NCI-H526 treated with DMSO at 0.1 percent for 48 hours (cell line): ENCODE measurements at places on chromosomes 11 and 22.

DNA sequence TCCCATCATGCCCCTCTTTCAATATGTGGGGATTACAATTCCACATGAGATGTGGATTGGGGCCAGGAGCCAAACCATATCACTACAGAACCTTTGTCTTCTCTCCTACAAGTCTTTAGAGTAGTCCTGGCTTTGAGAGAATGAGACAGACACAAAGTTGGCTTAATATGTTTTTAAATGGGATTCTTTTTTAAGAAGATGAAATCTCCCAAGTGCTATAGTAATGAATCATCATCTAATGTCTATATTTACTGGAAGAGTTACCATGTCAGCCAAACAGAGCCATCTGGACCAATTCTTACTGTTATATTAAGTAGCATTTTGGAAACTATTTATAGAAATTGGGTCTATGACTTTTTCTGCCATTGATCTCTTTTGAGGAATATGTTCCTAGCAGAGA lies 38.1 kb upstream of the CARD18 start:
- DNase-seq = no peak

GRCh38 chr11:128328955-128329551 lies 258.3 kb downstream of the ETS1 start:
- DNase-seq = no peak

DNA sequence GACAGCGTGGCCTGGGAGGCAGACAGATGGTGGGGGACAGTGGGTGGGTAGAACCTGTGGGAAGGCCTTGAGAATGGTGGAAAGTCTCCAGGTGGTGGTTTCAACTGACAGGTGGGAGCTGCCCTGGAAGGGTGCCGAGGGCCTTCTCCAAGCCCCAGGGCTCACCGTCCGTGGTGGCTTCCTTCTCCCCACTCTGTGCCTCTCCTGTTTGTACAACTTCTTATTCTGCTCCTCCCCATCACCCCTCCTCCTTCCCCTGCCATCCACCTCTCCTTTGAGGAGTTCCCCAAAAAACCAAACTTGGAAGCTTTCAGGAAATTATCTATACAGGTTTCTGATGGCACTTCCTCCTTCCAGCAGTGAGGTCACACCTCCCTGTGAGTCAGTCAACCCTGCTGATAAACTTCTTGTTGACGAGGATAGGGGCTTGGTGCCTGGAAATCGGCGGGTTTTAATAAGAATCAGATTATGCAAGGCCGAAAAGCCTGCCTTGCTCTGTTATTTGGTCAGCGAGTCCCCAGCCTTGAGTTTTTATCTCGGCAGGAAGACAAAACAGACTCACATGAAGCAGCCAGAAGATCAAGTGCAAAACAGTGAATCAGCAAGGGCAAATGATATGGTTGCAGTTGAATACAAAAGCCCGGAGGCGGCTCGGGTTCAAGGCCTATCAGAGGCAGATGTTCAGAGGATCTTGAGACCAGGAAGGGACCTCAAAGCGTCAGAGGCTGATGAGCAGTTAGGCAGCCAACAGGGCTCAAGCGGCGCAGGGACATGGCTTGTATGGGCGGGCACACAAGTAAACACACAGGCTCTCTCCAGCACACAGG lies 9.5 kb upstream of the ST3GAL4 start:
- DNase-seq = no peak

DNA sequence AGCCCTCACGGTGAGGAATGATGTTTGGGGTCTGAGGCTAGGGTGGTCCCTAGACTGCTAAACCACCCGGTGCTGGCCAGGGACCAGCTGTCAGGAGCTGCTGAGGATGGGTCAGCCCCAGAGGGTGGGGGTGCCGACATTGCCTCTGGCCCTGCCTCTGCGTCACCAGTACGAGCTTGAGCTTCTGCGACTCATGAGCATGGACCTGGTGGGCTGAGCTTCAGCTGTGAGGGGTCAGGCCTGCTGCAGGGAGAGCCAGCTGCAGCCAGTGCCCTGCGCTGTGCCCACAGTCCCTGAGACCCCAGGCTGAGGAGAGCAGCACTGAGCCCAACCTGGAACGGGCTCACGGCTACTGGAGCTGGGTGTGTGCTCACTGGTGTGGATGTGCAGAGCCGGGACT lies 7.0 kb downstream of the DERL3 start:
- no peak for DNase-seq

DNA sequence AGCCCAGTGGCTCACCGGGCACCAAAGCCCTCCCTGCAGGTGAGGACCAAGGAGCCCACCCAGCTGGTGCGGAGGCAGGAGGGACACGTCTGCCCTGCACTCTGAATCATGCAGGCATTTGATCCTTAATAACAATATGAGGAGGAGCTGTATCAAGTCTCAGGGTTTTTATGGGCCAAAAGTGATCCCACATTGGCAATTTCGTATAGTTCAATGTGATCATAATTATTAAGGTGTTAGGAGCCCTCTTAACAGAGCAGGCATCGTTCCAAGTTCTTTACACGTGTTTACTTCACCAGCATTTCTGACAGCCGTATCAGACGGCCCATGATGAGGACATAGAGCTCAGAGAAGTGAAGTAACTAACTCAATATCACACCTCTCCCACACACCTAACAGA lies 91.9 kb upstream of the PRR5 start:
- no peak for DNase-seq

DNA sequence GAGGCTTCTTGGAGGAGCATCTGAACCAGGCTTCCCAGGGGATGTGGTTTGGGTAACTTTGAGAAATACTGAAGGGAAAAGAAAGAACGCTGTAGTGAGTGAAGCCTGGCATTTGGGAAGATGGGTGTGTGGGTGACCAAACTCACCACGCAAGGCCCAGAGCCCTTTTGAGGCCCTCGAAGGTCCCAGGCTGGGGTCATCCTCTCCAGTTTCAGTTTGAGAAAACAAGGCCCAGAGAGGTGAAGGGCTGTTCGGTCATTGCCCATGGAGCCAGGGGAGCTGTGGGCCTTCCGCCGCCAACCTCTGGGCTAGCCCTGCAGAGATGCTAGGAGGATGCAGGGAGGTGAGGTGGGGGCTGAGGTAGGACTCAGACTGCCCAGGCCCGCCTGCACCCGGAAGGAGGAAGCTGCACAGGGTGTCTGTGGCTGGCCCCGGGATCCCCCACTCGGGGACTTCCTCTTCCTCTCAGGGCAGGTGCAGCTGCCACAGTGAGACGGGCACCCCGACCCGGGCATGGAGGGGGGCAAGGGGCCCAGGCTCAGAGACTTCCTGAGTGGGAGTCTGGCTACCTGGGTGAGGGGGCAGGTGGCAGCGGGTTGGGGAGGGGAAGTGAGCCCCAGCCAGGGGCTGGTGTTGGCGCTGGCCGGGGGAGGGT lies at the start of gene CCDC88B:
TSS of gene CCDC88B (plus strand) at position 451 of the 655 bp plus-strand sequence. CDS start at position 514, 63 bp downstream.
- DNase-seq = no peak

- no peak for DNase-seq
Measured at GRCh38 chr22:48980409-48980808, 847.3 kb downstream of the BRD1 start.

DNA sequence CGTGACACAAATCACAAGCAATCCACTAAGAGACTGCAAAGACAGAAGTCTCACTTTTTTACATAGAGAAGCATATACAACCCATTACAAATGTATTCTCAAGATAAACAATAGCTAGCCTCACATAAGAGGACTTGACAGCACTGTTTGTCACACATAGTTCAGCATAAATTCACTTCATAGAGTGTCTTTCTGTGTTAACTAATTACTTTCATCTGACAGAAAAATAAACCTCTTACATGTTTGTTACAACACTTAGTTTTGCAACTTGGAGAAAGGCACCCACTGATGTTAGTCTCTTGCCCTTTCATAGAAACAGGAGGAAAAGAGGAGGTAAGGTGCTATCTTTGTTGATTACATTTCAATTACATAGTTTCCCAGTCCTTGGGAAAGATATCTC lies 2221.9 kb upstream of the RAG2 start:
- no peak for DNase-seq

DNA sequence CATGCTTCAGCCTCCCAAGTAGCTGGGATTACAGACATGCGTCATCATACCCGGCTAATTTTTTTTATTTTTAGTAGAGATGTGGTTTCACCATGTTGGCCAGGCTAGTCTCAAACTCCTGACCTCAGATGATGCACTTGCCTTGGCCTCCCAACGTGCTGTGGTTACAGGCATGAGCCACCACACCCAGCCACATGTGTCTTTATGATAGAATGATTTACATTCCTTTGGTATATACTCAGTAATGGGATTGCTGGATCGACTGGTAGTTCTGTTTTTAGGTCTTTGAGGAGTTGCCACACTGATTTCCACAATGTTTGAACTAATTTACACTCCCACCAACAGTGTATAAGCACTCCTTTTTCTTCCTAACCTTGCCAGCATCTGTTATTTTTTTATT lies 276.2 kb downstream of the METTL15 start:
- no peak for DNase-seq

GRCh38 chr11:65920372-65920802 lies 1.2 kb downstream of the DRAP1 start:
- DNase-seq = no peak

GRCh38 chr11:67449116-67449844 lies 3.2 kb downstream of the GPR152 start:
- DNase-seq = no peak

GRCh38 chr11:114511079-114511478 lies 48.6 kb downstream of the NXPE1 start:
- no peak for DNase-seq

- DNase-seq = no peak
Measured at GRCh38 chr11:48108231-48109045, 108.2 kb upstream of the OR4B1 start.

DNA sequence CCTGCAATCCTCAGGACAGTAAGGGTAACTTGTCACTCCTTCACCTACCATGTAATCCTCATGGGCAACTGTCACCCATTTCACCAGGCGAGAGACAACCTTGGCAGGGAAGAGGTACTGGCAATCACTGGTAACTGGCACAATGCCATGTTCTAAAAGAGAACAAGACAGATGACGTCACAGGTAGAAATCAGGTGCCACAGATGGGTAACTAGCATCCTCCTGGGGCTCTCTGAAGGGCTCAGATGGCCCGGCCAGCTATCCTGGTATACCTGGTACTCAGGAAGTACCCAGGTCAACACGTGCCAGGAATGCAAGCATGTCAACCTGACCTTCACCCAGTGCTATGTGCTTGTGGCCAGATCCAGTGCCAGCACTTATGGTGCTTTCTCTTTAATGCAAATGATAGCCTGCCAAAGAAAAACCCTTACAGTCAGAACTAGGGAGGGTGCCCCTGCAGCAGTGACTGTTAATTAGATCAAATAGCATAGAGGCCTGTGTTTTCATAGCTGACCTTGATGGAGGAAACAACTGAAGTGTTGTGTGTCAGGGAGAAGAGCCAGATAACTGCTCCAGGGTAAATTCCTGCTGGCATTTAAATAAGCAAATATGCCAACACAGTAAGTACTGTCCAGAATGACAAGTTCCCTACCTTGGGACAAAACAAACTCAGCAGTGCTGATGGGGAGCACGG lies 36.2 kb downstream of the THOC5 start:
- DNase-seq = peak; percentile 93

GRCh38 chr11:65456418-65456817 lies 33.8 kb downstream of the NEAT1 start:
- no peak for DNase-seq

GRCh38 chr11:118002541-118003423 lies 16.6 kb downstream of the IL10RA start:
- DNase-seq = no peak

- no peak for DNase-seq
Measured at GRCh38 chr22:28980326-28980725, 81.3 kb downstream of the C22orf31 start.

DNA sequence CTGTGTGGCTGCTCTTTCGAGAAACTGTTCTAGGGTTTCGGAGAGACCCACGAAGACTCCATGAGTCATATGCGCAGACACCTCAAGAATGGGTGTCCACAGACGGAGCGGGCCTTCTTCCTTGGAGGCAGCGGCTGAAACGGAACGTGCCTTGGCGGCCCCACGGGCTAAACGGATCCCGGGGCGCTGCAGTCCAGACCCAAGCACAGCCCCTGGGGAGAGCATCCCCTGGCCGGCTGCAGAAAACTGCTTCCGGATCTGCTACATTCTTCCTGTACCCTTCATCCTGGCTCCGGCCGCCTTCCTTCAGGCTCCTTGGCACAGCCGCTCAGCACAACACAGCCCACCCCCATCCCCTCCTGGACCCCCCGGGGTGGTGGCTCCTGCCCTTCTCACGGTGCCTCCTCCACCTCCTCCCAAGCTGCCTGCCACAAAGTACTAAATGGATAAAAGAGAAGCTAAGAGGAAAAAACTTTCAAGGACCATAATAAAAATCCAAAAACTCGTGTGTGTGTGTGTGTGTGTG lies 25.4 kb downstream of the CPT1A start:
- no peak for DNase-seq

DNA sequence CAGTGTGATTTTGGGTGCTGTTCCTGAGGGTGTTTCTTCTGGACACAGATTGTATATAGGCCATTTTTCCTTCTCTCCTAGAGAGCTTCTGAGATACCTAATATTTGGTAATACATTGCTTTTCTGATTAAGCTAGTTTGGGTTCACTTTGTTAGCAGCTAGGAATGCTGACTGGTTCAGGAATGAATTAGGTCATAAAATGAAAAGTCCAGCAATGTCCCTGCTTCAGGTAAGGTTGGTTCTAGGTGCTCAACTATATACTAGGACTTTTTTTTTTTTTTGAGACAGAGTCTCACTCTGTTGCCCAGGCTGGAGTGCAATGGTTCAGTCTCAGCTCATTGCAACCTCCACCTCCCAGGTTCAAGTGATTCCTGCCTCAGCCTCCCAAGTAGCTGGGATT lies 32.9 kb upstream of the APOL5 start:
- DNase-seq = no peak

DNA sequence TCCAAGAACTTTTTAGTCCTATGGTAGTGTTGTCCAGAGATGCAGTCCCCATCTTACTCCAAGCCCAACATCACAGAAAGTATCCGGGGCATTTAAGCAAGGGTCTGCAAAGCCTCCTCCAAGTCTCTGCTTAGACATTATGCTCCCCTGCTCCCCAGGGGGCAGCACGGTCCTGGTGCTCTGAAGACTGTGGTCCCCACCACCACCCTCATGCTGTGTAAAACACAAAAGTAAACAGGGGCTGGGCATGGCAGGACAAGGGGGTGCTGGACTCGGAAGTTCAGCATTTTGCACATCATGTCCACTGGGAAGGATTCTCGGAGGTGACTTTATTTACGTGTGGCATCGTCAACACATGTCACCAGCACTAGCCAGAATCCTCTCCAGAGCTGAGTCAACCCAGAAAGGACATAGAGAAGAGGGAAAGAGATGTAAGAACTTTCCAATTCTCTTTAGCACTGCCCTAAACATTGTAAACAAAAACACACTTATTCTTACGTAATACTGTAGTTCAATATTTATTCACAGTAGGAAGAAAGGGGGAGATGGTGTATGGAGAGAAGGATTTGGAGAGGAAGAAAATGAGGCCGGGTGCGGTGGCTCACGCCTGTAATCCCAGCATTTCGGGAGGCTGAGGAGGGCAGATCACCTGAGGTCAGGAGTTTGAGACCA lies 37.7 kb downstream of the TCIRG1 start:
- no peak for DNase-seq
